NCI-H1092 (cell line): ENCODE measurements at places on chromosomes 12 and 14.

GRCh38 chr12:99413751-99414150 lies 233.8 kb upstream of the GARIN6 start:
- DNase-seq = no peak

- no peak for DNase-seq
Observed at GRCh38 chr12:27220055-27220987, 23.8 kb upstream of the STK38L start.

DNA sequence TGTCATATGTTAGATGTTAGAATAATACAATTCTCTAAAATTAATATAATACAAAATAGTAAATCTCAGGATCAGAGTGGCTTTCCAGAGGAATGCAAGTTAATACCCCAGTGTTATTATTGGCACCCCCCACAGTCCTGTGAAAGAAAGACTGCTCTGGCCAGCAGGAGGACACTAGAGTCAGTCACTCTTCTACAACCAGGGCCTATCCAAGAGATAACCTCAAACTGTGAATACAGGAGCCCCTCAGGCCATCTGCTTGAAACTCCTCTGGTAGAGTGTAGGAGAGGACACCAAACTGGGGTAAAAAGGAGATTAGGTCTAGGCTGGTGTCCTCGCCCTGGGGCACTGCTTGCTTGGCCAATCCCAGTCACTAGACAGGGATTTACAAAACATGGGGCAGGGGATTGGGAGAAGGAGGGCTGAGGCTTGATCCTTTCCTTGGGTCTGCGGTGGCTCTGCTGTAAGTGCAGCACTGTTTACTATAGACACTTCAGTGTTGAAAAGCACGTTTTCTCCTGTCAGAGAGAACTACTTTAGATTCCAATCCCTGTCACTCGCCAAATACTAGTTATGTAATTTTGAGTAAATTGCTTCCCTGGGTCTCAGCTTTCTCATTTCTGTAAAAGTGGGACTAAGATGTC lies 44.5 kb upstream of the PTPRR start:
- DNase-seq = no peak

DNA sequence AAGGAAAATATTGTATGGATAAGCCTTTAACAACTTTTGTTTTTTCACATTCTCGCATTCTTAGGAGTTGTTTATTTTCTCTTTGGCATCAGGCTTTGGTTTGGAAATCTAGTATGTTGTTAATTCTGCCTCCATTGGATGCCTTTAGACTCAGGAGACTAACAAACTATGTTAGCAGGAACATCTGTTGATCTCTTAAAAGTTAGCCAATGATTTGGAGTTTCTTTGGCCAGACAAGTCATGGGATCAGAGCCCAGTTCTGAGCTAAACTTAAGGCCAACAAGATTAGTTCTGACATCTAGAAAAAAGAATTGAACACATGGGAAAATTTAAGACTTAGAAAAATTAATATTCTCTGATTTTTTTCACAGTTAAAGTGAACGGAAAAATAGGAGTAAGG lies 35.3 kb upstream of the STRAP start:
- no peak for DNase-seq

- no peak for DNase-seq
Observed at GRCh38 chr12:88469154-88469553, 111.1 kb downstream of the KITLG start.

- no peak for DNase-seq
Observed at GRCh38 chr12:102680304-102680703, 199.9 kb upstream of the IGF1 start.

GRCh38 chr12:100955139-100955538 lies 160.6 kb downstream of the ANO4 start:
- no peak for DNase-seq

GRCh38 chr12:92602476-92602875 lies 100.3 kb upstream of the PLEKHG7 start:
- no peak for DNase-seq

GRCh38 chr14:68263563-68264259 lies 444.1 kb downstream of the RAD51B start:
- DNase-seq = no peak

GRCh38 chr12:38374751-38375150 lies 58.2 kb downstream of the ALG10B start:
- DNase-seq = no peak
